SK-N-SH (cell line): ENCODE measurements at places on chromosomes 7 and 10.

DNA sequence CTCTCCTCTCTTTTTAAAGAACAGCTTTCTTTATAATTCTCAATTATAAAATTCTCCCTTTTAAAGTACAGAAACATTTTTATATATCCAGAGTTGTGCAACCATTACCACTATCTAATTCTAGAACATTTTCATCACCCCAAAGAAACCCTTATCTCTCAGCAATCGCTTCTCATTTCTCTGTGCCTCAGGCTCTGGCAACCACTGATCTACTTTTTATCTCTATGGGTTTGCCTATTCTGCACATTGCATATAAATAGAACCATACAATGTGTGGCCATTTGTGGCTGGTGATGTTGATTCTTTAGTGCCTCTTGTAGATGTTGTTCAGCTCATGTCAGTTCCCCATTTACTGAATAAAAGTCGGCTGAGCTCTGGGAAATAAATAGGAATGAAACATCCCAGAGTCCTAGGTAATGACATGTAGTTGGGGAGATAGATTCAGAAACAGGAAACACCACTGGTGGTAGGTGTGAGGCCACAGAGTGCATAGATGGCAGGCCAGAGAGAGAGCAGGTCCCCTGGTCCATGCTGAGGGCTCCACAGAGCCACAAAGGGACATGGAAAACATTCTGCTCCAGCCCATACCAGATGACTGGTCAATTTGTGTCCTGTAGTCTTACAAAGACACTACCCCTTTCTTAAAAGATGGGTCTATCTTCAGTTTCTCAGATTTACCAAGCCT, 126.5 kb downstream of the PLPP4 start:
- no peak for DNase-seq

DNA sequence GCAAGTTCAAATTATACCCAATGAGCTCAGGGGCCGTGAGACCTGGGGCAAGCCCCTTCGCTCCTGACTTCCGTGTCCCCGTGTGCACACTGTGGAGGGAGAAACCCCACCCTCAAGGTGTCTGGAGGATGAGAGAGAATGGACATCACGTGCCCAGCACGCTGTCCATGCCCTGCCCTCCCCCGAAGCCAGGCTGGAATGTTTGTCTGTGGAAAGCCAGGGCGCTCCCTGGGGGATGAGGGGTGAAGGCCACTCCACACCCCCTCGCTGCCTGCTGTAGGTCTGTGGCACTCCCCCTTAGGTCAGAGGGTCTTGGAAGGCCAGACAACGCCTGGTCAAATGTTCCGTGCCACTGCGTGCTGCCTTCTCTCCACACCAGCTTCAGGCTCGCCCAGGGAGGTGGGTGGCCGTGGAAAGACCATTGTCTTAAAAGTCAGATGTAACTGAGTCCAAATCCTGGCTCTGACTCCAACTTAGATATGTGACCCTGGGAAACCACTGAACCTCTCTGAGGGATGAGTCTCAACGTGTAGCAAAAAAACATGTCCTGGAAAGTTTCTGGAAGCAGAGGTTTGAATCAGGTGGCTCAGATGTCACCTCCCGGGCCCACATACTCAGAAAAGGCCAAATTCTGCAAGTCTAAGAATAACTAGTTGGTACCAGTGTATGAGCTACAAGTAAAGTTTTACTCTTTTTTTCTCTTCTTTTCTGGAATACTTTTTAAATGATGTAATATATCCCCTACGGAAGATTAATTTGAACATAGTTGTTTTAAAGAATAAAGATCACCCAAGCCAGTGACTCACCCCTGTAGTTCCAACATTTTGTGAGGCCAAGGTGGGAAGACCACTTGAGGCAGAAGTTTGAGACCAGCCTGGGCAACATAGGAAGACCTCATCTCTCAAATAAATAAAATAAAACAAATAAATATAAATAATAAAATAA, 24.9 kb downstream of the RCC1L start:
- DNase-seq = no peak

DNA sequence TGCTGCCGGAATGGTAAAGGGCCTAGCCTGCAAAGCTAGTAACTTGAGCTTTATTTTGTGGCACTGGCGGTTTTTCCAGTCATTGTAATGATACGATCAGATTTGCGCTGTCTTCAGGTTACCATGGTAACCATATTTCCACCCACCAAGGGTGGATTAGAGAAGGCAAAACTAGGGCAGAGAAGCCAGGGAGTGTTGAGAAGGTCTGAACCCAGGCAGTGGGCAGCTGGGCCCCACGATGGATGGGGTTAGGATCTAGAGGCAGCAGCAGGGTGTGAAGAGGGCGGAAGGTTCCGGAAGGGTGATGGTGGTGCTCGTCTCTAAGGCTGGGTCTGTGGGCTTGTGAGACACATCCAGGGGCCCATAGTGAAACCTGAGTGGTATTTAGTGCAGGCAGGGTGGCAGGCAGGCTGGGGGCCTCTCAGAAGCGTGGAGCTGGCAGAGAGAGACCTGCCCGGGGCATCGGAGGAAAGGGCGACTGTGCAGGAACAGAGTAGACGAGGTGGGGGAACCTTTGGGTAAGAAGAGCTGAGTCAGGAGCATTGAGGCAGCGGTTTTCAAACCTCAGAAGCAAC, 87.9 kb upstream of the GTF2I start:
- peak; percentile 70 for DNase-seq

DNA sequence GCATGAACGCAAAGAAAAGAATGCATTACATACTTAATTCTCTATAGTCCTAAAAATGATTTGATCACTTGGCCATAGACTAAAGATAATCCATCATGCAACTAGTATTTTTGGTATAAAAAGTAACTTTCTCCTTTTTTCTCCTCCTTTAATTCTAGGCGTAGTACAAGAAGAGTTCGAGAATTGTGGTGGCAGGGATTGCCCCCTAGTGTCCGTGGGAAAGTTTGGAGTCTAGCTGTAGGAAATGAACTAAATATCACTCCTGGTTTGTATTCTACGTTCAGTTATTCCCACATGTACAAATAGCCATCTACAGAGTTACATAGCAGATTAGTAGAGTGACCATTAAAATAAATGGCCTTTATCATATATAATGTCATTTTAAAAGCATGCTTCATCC, 45.5 kb upstream of the HELLS start:
- peak; percentile 15 for DNase-seq

DNA sequence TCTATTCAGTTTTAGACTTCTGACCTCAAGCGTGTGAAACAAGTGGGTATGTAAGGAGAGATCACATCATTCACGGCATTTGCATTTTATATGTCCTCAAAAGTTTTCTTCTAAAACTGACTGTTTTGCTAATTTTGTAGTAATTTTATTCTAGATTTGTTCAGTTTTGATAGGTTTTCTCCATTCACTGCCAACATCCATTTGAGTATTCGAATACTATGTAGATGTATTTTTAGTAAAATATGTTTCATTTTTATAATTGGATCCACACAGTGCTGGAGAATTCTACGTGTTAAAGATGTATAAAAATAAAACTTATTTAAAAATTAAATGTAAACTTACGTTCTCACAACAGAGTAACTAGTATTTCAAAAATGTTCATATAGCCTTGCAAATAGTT, 503.0 kb downstream of the CNTNAP2 start:
- DNase-seq = no peak

- DNase-seq = no peak
Measured at GRCh38 chr7:10724449-10724848, 249.2 kb upstream of the PHF14 start.

DNA sequence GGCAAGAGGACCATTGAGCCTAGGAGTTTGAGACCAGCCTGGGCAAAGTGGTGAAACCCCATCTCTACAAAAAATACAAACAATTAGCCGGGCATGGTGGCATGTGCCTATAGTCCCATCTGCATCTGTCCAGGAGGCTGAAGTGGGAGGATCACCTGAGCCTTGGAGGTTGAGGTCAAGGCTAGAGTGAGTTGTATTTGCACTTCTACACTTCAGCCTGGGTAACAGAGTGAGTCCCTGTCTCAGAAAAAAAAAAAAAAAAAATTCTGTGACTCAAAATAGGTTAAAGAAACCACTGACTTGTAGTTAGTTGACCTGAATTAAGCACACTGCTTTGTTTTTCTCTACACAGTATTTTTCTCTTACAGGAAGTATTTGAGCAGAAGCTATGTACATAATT, 74.4 kb downstream of the METTL2B start:
- DNase-seq = no peak

- no peak for DNase-seq
Measured at GRCh38 chr10:53886325-53887300, 914.4 kb downstream of the PCDH15 start.

DNA sequence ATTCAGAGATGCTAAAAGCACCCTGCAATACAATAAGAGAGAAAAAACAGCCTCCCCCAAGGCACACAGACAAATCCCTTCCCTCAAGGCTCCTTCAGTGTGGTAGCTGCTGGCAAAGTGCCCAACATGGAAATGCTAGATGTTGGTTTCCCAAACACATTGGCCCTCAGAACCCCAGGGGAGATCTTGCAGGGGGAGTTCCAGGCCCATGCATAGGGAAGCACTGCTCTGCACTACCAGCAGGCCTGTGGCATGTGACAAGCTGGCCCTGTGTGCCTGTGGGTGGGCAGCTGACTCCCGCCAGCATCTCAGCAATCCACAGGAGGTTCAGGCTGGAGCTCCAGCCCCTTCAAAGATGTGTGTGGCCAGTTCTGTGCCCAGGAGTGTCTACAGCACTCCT, 16.8 kb upstream of the CSGALNACT2 start:
- DNase-seq = no peak
